Lung microvascular endothelial cell (primary cell): ENCODE measurements at places on chromosomes 12 and 14. TPM values are rescaled to one million over a fixed set of nuclear protein-coding genes. Genes with fewer than 3 reads are reported as not detected.

The KRT85 gene
- not detected in 2 replicates for total RNA-seq

The NTN4 gene
- total RNA-seq, result 216 and 678 TPM in 2 replicates

The GNB3 gene
- total RNA-seq, result 0.22 and 0.40 TPM in 2 replicates

The SLC17A8 gene
- total RNA-seq, result not detected in 2 replicates

The ABHD12B gene
- total RNA-seq, result not detected in 2 replicates

The EML5 gene
- total RNA-seq, result under 0.01 TPM in 2 replicates

The NR1H4 gene
- total RNA-seq, result not detected in 2 replicates

The CD163L1 gene
- total RNA-seq, result 3.2 and 10.2 TPM in 2 replicates

The ATL1 gene
- 0.40 and 0.87 TPM in 2 replicates for total RNA-seq

The UNC79 gene
- total RNA-seq, result under 0.01 TPM in 1 of 2 replicates, not detected in the other

The ARL6IP4 gene
- total RNA-seq, result 145 and 160 TPM in 2 replicates

The ADAMTS20 gene
- total RNA-seq, result not detected in 2 replicates

GRCh38 chr12:27984275-27984674 lies 11.7 kb upstream of the PTHLH start:
- DNase-seq, result peak; percentile 48

DNA sequence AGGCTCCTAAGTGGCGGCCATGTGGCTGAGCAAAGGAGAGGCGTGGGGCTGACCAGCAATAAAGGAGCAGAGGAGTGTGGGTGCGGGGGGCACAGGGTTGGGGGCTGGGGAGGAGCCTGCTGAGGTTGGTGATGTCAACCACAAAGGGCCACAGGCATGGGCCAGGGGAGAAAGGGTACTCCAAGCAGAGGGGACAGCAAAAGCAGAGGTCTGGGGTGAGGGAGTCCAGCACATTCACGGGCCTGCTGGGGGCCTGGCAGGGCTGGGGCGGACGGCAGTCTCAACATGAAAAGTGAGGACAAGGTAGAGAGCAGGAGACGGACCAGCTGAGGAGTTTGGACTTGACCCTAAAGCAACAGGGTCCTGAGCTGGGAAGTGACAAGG lies 81.7 kb downstream of the CHGA start:
- no peak for DNase-seq

DNA sequence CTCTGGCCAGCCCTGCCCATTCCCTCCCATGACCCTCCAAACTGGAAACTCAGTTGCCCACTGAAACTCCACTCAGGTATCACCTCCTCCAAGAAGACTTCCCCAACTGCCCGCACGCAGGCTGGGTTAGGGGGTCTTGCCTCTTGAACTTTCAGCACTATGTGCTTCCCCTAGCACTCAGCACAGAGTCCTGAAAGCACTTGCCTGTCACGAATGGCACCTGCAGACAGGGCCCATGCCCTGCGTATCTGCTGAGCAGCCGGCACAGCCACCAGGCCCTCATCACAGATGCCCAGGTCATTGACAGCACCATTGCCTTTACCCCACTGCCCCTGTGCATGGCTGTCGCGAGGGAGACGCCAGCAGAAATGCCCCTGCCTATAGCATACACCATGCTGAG lies 11.2 kb downstream of the CCDC88C start:
- no peak for DNase-seq

DNA sequence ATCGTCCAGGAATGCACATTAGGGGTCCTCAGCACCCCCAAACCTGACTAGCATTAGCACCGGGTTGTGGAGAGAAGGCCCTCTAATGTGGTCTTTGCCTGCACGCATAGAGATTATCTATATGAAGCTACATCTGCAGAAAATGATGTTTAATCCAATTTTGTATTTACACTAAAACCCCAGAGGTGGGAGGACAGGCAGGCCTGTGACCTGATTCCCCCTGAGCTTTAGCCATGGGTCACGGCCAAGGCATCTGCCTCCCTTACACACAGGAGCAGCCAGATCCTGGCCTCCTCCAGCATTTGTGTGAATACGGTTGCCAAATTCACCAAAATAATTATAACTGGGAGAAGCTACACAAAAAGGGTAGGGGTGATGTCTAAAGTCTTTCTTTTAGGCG lies 7.0 kb downstream of the APOLD1 start:
- DNase-seq, result no peak

- DNase-seq, result no peak
Measured at GRCh38 chr12:110349514-110350151, 53.9 kb downstream of the ANAPC7 start.

- DNase-seq, result no peak
Measured at GRCh38 chr12:1855241-1855640, 34.9 kb downstream of the LRTM2 start.

DNA sequence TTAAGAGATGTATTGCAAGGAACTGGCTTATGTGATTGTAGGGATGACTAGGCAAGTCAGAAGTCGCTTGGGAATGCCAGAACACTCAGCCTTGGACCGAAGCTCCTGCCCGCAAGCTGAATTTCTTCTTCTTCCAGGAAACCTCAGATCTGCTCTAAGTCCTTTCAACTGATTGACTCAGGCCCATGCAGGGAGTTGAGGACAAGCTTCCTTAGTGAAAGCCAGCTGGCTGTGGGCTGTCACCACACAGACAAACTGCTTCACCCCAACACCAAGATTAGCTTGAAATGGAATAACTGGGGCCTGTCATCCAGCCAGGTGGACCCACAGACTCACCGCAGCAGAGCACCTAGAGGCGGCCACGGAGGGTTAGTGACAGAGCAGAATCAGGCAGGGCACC lies 24.7 kb downstream of the BDKRB2 start:
- DNase-seq, result no peak

GRCh38 chr12:32240831-32241230 lies 134.2 kb downstream of the BICD1 start:
- DNase-seq, result peak; percentile 80

DNA sequence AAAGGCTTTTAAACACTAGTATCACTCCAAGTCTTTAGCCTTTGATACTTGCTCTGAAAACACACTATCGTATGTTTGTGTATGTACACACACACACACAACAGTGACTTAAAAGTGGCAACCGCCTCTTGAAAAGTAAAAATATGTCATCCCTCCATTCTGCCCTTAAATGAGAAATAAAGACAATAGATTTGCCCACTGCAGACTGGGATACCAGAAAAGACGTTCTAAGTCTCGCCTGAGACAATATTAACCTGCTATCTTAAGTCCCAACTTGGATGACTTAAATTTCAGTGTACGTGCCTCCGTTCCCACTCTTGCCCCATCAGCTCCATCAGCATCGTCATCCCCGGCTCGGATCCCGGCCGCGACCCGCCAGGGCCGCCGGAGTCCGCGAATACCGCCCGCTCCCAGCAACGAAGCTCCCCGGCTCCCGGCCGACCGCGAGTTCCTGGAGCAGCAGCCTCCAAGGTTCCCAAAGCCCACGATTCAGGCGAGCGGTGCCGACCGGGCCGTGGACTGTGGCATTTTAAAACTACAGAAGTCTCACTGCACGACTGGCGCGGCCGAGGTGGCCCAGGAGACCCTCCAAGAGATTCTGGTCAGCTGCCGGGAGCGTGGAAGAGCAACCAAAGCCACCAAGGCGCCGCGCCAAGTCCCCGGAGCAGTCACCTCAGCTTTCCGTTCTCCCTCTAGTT lies 2.8 kb upstream of the ARID2 start:
- DNase-seq, result peak; percentile 62

GRCh38 chr14:68331426-68331825 lies 461.4 kb downstream of the ZFP36L1 start:
- DNase-seq, result no peak

DNA sequence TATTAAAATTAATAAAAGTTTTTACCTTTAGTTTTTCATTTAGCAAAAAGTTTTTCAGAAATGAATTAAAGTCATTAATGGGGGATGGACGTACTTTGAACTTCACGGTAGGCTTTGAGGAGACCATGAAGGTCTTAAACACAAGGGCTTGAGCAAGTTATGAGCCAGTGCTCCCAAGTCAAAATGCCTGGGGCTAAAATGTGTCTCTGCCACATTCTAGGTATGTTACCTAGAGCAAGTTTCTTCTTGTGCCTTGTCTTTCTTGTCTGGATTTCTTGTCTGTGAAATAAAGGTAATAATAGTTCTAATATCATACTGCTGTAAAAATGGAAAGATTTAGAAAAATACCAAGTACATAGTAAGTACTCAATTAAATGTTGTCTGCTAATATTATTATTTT lies 132.7 kb upstream of the USP15 start:
- DNase-seq, result no peak

DNA sequence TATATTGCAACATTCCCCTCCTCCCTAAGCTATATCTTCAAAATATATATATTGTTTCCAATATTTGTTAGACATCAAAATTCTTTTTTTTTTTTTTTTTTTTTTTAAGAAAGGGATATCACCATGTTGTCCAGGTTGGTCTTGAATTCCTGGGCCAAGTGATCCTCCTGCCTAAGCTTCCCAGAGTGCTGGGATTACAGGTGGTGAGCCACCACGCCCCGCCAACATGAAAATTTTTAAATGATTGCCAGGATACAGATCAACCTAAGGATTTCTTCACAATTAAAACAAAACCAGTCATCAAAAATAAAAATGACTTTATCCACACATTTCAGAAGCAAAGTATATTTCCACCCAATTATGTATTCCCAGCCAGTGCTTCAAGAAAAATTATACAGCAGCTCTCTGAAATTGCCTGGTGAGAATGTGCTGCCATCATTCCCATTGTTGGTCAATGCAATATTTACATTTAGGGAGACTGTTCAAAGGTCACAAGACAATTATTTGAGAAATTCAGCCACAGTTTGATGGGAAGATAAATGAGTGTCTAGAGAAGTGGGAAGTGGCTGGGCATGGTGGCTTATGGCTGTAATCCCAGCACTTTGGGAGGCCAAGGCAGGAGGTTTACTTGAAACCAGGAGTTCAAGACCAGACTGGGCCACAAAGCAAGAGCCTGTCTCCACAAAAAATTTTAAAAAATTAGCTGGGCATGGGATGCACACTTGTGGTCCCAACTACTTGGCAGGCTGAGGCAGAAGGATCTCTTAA lies 141.7 kb upstream of the AMIGO2 start:
- DNase-seq, result no peak

DNA sequence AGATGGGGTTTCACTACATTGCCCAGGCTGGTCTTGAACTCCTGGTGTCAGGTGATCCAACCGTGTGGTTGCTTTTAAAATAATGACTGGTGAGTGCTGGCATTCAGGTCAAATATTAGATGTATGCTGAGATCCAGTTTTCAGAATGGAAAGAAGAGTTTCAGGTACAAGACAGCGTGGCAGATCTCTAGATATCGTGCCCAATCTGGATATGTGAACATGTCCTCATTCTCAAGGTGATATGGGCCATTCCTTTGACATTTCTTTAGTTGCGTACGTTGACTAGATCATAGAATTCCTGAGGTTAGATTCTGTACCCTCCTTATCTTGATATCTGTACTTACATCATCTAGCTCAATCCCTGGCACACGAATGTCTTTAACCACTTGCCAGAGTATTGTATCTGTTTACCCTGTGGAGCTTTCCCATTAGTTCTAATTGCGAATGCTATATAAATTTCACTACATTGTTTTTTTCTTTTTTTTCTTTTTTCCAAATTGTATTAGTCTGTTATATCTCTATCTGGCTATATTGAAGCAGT lies 80.2 kb downstream of the ANO6 start:
- no peak for DNase-seq
